Right atrium auricular region (tissue), 2 donors: ENCODE measurements at places on chromosomes 5 and 9.

DNA sequence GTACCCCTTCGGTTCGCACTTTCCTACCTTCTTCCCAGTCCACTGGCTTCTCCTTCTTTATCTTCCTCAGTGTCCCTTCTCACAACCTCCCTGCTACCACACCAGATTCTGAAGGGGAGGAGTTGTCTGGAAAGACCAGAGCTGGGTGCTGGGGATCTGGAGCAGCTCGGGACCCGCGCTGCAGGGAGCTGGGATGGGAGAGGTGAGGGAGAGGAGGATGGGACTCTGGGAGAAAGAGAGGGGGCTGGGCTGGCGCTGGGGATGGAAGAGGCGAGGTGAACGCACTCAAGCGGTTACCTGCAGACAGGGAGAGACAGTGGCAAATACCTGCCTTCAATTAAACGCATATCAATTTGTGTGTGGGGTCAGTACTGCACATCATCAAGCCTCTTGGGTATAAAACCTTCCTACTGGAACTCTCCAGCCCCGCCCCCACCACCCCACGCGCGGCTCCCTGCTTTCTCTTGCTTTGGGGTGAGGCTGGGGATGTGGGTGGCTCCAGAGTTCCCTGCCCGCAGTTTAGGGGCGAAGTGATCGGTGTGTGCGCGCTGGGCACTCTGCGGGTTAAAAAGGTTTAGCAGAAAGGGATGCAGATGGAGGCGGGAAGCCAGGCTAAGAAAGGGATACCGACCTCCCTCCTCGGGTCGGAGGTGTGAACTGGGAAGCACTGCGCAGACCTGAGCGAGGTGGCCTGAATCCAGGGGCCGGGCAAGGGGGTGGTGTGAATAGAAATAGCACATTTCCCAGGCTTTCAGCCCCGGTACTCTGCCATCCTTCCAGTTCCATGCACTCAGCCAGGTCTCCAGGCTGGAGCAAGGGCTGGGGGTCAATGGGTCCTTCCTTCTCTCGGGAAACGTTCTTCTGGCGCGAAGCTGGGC, 977 bp upstream of the PAM start:
- DNase-seq, result no peak

DNA sequence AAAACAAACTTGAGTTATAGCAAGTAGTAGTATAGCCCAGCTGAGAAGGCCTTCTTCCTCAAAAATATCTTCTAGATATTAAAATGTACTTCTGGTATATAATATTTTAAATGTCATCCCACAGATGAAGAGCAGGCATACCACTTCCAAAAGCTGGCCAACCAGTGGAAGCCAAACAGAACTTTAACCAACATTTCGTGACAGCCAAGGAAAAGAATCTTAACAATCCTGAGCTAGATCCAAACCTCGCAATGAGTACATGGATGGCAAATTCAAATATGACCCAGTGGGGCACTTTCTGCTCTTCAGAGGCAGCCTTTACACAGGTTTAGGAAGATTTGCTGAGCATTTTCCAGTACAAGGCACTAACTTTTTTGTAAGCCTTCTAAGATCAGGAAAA, 91.8 kb upstream of the ACO1 start:
- no peak for DNase-seq

DNA sequence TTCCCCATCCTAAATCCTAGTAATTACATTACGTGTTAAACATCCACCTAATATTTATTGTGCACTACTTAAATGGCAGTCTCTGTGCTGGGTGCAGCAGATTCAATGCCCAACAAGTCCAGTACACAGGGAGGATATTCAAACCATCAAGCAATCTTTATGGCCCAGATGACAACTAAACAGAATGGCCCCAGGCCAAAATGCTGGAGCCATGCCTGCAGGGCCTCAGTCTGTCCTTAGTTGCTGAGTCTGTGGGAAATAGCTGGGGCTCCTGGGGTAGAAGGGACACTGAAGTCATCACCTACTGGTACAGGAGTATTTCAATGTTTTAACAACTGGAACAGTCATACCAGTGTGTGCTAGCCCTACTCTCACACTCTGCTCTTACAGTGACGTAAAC, 153.5 kb downstream of the ZNF608 start:
- DNase-seq, result no peak

DNA sequence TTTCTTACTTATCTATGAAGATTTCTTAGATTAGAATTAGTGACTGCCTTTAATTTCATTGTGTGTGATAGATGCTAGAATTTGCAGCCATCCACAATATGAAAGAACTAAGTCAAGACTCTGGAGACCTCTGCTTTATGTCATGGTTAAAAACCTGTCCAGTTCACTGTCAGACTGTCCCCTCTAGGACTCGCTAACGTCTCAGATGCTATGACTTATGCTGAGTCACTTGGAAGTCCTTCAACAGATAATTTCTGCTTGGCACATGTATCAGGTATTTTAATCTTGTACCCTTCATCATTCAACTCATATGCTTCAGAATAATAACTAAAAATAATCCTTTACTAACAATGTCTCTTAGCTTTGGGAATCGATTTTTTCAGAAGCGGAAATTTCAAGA, 230.5 kb upstream of the DMAC1 start:
- DNase-seq, result no peak

DNA sequence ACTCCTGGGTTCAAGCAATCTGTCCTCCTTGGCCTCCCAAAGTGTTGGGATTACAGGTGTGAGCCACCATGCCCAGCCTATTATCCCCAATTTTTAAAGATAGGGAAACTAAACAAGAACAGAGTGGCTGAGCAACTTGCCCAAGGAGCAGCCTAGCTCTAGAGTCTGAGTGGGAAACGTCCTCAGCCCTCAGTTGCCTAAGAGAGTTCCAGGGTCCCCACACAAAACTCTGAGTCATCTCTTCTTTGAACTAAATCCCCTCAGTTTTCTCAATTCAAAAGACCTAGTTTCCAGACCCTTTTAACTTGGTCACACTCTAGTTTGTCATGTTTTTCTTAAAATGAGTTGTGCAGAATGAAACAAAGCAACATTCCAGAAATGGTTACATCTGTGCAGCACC, 33.5 kb downstream of the GGTA1 start:
- no peak for DNase-seq

DNA sequence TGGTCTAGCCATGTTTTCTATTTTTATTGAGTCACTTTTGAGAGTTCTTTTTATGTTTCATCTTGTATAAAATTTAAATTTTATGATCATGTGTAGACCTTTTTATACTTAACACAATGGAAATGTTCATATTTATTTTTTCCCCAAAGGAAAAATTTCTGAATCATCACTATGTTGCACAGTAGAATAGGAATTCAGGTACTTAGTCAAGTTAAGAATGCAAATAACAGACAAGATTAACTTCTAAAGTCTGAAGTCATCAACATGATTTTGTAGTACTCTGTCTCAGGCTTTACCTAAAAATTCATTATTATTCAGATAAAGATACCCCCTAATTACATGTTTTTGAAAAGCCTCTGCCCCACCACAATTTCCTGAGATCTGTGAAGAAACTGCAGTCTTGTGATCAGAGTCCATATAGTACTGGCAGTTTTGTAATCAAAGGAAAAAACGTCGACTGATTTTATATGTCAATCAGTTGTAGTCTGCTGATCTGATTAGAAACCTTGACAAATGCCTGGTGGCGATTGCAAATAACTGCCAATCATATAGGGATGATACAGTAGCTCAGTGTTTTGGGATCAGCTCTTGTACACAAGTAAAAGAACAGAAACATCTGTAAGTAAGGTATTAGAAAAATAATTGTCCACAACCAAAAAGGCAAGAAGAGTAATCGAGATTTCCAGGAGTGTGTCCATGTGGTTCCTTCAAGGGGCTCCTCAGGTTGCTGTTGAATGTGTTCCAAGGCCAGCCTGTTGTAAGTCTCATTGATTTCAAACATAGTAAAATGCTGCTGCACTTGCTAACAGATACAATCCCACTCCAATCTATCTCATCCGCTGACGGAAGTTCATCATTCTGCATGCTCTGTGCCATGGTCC, 352.4 kb downstream of the ARRDC3 start:
- DNase-seq, result no peak

- DNase-seq, result no peak
These were observed 51.7 kb downstream of the FBXW11 start for GRCh38 chr5:171954721-171955120.

DNA sequence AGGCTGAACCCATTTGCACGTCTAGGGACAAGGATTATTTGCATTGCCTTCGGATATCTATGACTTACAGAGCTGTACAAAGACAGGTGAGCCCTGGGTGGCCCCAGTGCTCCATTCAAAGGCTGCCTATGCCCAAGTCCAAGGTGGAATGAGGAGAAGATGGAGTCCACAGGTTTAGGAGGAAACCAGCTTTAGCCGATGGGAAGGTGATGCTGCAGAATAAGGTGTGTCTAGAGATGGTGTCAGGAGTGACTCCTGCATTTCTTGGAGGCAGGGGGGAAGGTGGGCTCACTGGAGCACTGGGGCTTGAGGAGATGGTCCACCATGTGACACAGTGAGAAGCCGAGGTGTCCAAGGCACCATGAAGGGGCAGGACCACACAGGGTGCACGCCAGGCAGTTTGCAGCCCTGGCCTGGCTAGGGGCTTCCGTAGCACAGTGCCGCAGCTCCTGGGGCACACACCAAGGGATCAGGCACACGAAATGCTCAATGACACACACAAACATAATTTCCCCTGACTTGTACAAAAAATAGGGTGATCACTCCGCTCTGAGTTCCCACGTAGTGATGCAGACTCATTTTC, 32.1 kb downstream of the SEMA4D start:
- DNase-seq, result no peak

DNA sequence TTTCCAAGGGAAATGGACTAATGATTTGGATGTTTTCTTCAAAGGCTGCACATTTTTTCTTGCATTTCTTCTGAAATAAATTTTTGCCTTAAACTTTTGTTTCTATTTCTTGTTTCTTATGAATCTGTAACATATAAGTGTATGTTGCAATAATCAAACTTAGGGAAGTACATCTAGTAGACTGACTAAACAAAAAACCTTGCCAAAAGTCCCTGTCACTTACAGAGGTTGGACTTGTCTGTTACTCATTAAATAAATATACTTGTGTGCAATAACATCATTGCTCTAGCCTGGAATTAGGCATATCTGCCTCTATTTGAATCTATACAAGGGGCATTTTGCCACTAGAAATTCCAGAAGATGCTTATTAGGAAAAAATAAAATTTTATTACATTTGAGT, 56.6 kb downstream of the C6 start:
- DNase-seq, result no peak

DNA sequence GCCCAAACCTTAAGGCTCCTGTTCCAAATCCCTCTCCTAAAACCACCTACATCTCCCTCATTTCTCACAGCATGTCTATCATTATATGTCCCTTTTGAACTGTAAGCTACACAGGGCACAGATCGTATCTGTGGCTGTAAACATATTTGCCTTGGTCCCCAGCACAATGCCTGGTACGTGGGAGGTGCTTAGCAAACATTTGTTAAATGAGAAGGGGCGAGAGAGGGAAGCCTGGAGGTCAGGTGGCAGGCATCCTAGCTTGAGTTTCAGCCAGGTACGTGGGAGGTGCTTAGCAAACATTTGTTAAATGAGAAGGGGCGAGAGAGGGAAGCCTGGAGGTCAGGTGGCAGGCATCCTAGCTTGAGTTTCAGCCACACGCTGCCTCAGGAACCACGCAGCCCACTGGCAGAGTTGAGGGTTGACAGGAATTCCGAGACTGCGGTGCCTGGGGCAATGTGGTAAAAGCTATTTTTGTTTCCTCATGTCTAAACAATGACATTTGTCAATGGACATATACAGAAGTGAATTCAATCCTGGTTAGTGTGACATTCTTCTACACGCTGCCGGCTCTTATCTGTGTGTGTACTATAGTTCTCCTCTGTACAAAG, 113.6 kb downstream of the EFNA5 start:
- DNase-seq, result no peak

DNA sequence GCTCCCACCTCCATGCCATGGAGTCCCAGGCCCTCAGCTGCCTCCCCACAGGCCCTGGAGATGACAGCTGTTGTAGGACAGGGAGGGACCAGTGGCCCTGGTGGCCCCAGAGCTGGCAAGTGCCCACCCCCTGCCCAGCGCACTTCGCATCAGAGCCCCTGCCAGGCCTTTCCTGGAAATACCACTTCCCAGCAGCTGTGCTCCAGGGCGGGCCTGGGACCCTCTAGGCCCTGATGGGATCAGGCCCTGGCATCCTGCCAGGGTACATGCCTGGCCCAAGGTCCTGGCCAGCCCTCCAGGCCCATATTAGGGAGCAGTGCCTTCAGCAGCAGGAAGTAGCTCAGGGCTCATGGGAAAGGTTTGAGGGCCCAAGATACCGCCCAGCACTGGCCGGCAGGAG, 2.5 kb downstream of the KCNT1 start:
- DNase-seq, result no peak

DNA sequence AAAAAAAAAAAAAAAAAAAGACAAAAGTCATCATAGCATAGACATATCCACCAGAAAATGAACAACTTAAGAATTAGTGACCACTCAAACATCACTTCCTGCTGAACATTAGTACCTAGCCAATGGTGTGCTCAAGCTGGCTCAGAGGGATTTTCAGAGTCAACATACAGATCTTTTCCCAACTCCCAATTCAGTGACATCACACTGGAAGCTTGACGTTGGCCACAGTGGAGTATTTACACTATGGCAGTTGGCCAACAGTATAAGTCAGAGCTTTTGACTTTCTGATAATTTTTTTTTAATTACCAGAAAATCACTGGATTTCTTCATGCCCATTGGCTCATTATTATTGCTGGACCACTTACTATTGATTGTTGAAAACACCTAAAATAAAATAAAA, 383.5 kb downstream of the ARHGEF28 start:
- no peak for DNase-seq

GRCh38 chr5:60514152-60514551, 185.8 kb downstream of the DEPDC1B start:
- DNase-seq, result no peak

DNA sequence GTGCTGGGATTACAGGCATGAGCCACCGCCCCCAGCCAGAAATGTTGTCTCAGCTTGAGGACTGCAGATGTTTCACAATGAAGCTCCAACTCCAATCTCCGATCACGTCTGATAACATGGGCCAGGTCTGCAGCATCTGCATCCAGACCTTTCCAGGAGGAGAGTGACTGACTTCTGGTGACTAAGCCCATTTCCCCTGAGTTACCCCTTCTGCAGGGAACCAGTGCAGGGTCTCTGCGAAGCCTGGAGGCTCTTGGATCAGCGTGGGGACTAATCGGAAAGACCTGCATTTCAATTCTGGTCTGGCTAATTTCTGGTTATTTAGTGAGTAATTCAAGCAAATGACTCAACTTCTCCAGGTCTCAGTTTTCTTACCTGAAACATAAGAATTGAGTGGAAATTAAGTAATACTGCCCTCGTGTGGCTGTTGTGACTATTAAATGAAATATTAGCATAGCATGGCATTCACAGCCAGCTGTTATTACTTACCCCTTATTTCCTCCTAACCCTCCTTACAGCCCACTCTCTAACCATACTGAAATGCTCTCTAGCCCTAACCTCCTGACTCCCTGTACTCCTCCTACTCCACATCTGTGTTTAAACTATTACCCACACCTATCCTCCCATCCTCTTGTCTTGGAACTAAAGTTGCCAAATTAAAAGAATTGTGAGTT, 2.2 kb upstream of the GNPDA1 start:
- no peak for DNase-seq

- DNase-seq, result no peak
These were observed 67.9 kb downstream of the KIAA1958 start for GRCh38 chr9:112554516-112554915.

- no peak for DNase-seq
These were observed 300.7 kb downstream of the NPR3 start for GRCh38 chr5:33011801-33012200.

- DNase-seq, result no peak
These were observed 105.4 kb downstream of the ZNF354C start for GRCh38 chr5:179165421-179166170.
